ENCODE measurements at places on chromosomes 16 and 17.
A peak's percentile ranks its signal among the peaks of the same experiment; 100 is the strongest.

DNA sequence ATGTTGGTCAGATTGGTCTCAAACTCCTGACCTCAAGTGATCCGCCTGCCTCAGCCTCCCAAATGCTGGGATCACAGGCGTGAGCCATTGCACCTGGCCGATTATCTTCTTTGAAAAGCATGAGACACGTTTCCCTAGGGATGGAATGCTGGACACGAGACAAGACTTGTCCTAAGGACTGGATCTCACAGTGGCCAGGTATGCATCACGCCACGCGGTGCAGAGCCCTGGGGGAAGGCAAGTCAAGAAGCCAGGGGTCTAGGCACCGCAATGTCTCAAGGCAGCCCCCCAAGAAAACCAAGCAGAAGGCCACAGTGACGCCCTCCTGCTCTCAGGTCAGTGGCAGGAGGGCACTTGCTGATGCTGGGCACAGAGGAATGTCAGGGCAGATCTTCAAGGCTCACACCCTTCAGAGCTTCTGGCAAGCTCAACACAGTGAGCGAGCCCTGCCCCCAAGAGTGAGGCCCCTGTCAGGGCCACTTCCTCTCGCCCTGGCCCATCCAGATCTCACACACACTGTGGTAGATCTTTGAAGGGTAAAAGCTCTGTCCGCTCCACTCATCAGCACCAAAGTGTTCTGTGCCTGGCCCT is 134.7 kb downstream of the ZNF778 start:
- no peak for DNase-seq

- no peak for DNase-seq
Observed at GRCh38 chr17:67076290-67076689, 31.9 kb downstream of the CACNG1 start.

- DNase-seq, result no peak
Observed at GRCh38 chr16:719815-720446, 1.0 kb upstream of the ANTKMT start.

DNA sequence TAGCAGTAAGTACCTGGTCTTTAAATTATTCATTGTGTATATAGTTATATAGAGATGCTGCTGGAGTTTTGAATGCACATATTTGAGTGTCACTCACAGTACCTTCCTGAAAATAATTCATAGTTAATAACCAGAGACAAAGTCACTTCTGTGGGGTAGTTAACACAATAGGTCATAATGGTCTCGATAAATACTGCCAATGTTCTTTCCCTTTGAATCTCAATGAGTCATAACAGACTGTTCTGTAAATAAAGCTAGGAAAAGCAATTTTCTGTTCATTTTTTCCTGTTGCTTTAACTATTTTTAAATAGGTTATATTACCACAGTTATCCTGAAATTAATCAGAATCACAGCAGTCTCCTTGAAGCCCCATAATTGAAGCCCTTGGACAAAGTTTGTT is 87.2 kb downstream of the MAP2K4 start:
- DNase-seq, result no peak

GRCh38 chr16:70696355-70696754 is 10.5 kb upstream of the MTSS2 start:
- DNase-seq, result no peak

GRCh38 chr17:77449908-77450741 is 309.4 kb downstream of the SEC14L1 start:
- DNase-seq, result peak; percentile 59

GRCh38 chr16:21663889-21664647 is at the start of gene OTOA:
TSS of gene OTOA (plus strand) at chr16:21663968. CDS start at chr16:21678515, 14,547 bp downstream.
- no peak for DNase-seq

DNA sequence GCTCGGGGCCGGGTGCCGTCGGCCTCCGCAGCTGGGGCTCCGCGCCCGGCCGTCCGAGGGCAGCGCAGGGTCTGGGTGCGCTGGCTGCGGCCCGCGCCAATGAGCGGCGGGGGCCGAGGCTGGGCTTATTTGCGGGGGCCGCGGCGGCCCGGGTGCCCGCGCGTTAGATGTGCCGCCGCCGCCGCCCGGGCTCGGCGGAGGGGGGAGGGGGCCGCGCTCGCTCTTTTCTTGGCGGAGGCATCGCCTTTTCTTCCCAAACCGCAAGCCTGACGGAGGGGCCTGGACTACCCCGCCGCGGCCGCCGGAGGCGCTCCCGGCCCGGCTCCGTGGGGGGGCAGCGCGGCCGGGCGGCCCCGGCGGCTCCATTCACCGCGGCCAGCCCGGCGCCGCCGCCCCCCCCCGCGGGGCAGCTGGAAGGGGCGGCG is at the start of gene NOTUM:
Gene NOTUM (minus strand): TSS at position 101 of the 425 bp plus-strand sequence. CDS start 278 bp downstream, outside the sequence.
- DNase-seq, result peak; percentile 40

DNA sequence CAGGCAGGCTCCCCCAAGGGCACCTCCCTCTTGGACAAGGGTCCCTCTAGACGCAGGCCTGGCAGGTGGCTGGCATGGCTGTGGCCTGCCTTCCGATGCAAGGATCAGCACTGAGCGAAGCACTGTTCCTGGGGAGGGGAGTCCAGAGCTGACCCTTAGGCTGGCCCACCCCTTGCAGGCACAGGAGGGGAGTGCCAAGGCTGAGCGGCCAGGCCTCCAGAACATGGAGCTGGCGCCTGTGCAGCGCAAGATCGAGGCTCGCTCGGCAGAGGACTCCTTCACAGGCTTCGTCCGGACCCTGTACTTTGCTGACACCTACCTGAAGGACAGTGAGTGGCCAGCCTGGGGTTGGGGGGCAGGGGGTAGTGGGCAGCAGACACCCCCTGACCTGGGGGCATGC is 16.8 kb upstream of the MYO15B start:
- DNase-seq, result no peak

- no peak for DNase-seq
Observed at GRCh38 chr17:12395733-12396354, 269.8 kb upstream of the MYOCD start.

DNA sequence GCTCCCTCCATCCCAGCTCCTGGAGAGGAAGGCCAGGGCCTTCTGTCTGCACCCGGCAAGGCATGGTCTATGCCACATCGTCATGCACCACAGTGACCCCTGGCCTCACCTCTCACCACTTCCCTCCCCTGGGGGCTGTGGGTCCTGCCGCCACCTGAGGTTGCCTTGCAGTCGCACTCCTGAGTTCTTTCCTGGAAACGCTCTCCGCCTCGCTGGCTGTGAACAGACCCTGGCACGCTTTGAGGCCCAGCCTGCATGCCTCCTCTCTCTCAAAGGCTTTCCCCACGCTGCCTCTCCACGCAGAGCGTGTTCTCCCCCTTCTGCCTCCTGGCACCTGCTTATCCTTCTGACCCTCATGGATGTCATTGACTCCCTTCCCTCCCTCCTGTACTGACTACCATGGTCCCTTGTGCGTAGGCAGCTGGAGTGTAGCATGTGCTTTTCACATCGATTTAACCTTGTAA is 45.4 kb downstream of the SEC14L1 start:
- no peak for DNase-seq

GRCh38 chr16:66834746-66835145 is 4.0 kb upstream of the NAE1 start:
- no peak for DNase-seq

GRCh38 chr16:16907089-16907488 is 528.1 kb downstream of the NPIPA7 start:
- no peak for DNase-seq

DNA sequence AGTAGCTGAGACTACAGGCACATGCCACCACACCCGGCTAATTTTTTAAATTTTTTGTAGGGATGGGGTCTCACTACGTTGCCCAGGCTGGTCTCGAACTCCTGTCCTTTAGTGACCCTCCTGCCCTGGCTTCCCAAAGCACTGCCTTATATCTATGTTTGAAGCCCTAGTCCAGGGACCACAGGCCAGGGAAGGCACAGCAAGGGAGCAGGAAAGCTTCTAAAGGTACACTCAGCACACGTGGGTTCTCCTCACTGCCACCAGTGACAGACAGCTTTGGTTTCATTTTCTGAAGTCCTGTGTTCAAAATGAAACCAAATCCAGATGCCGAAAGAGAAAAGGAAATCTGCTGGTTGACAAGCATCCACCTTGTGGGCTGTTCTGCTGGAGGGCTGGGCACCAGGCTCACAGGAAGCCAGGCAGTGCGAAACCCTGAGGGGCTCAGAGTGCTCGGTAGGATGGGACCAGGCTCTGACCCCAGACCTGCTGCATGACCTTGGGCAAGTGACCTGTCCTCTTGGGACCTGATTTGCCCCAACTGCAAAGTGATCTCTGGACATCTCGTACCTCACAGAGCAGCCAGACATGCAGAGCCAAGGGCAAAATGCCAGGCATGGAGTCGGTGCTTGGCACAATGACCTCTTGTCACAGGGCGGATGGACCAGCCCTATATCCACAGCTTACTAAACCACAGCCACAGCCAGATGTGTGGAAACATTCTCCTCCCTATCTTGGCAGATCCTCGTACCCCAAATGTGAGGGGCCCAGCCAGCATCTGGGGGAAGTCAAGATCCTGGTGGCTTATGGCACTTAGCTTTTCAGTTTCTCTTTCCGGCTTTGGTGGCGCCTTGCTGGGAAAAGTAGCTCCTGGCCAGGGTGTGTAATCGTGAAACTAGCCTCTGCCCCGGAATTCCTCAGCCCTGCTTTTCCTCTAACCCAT is 2.8 kb upstream of the SOCS1 start:
- DNase-seq, result no peak

DNA sequence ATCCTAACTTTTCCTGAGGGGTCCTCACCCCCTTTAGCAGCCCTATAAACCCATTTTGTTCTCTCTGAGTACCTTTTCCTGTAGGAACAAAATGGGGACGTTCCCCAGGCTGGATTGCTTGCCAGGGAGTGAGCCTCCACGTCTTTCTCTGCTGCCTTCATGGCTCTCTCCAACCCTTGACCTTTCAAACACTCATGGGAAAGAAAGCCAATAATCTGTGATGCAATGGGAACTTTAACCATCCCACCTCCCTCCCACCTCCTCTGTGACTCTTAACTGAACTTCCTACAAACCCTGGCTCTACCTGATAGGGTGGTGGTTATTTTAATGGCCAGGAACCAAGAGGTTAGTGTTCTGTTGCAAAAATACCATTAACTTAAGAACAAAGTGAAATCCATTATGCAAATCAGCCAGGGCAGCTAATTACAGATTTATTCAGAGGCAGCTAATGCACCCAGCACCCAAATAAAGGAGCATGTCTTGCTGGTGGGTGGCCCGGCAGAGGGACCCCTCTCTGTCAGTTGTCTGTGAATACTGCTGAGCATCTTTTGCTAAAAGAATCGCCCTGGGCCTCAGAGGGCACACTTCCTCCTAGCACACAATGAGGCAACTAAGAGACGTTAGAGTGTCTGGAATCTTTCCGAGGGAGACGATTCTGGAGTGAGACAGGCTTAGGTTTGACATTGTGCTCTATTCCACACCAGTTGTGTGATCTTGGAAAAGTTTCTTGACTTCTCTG is 3.0 kb downstream of the PIPOX start:
- no peak for DNase-seq

DNA sequence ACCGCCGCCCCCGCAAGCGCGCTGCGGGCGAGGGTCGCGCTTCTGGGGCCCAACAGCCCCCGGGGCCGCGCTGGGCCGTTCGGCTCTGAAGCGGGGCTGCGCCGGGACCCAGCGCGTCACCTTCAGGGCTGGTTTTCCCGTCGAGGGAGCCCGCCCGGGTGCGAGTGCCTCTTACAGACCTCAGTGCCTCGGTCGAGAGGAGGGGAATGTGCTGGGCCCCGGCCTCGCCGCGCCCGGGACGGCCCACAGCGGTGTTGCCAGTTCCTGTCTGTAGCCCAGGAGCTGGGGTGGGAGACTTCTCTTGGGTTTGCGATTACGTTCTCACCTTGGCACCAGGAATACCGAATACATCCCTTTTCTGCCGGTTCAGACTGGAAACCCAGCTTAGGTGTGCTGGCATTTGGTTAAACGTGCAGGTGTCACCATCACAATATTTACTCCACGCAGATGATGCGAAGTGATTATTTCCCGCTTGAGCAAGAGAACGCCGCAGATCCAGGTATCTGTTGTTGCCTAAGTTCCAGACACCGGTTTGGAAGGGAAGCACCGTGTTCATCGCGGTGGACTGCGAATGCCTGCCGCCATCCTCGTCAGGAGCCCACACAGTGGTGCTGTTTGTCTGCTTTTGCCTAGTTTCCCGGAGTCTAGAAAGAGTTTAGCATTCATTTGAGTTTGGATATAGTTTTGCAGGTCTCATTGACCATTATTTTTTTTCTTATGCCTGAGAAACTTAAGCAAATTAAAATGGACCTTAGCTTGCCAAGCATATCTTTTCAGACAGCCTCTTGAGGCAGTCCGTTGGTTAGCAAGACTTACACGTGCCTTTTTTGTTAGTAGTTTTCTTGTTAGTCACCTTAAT is 914 bp downstream of the MAP1LC3B start:
- DNase-seq, result peak; percentile 36

- DNase-seq, result peak; percentile 46
Observed at GRCh38 chr16:68627951-68628425, 17.1 kb upstream of the CDH3 start.

DNA sequence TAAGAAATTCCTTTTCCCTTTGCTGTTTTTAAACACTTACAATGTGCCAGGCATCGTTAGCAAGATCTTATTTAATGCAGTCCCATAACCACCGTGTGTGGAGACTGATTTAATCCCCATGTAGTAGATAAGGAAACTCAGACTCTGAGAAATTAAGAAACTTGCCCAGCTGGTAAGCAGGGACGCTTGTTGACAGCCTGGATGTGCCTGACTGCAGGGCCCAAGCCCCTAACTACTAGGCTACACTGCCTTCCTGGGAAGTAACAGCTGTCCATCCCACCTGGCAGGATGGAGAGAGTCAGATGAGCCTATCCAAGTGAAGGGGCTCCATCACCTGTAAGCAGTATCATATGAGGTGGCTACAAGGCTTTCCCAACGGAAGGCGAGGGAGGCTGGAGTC is 23.1 kb downstream of the CDK5RAP3 start:
- no peak for DNase-seq

GRCh38 chr16:50303041-50303604 is 36.8 kb downstream of the ADCY7 start:
- DNase-seq, result peak; percentile 47

DNA sequence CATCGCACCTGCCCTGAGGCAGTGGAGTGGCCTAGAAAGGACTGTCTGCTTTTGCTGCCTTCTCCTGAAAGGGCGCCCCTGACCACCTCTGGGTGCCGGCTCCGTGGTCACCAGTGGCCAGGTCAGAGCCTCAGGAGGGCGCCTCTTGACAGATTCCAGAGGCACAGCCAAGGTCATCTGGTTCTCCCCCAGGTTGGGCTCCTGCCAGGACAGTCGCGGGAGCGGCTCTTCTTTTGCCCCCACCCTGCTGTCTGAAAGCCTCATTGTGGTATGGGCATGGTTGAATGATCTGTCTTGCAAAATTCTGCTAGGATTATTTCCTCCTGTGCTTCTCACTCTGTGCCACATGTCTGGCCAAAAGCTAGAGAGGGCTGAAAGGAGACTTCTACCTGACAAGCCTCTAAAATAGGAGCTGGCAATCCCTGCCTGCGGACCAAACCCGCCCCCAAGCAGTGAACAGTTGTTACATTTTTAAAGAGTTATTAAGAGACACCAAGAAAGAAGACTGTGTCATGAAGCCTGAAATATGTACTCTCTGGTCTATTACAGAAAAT is 82.8 kb downstream of the SNX29 start:
- no peak for DNase-seq

- no peak for DNase-seq
Observed at GRCh38 chr17:43946781-43947180, 4.5 kb upstream of the PPY start.

Data from fibroblast of skin of abdomen (primary cell).